Cerebellar nuclear complex (tissue), 1 donor: ENCODE measurements at places on chromosomes 16 and 17.

DNA sequence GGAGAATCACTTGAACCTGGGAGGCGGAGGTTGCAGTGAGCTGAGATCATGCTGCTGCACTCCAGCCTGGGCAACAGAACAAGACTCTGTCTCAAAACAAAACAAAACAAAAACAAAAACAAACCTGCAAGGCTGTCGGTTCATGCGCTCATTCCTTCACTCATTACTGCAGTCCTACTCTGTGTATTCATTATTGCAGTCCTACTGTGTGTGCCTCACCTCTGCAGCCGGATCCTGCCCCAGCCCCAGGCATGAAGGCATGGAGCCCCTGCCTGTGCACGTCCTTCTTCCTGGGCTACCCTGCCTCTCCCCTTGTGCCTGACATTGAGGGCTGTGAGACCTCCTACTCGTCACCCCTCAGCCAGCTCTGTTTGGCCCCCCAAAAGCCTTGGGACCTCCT, 57.6 kb downstream of the TMEM235 start:
- DNase-seq, result no peak

- DNase-seq, result no peak
These were observed 51.4 kb upstream of the NFAT5 start for GRCh38 chr16:69514356-69514755.

DNA sequence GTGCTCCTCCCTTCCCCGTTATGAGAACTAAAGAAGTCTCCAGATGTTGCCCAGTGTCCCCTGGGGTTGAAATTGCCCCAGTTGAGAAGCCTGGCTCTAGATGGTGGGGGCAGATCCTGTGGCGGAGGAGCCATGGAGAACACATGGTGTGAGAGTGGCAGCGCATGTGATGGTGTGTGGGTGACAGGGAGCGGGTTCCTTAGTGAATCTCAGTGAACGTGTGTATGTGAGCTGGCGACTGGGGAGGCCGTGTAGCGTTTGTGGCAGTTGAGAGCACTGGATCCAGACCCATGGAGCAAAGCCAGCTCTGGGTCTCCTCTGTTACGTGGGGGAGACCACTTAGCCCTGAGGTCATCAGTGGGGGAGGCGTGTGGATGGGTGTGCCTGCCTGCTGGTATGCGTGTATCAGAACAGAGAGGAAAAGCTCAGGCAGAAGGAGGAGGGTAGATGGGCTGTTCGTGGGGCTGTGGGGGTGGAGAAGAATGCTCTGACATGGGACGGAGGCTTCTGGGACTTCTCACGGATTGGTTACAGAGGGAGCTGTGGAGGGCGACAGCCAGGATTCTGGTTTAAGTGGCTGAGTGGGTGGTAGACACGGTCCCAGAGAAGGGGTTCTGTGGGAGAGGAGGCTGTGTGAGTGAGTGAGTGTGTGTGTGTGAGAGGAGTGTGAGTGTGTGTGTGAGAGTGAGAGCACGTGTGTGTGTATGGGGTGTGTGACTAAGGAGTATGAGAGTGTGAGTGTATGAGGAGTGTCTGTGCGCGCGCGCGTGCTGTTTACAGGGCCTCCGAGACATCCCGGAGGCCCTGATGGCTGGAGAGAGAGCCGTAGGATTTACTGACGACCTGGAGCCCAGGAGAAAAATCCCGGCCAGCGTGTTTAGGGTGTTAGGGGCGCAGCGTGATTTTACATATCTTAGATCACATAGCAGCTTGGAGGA, 193.8 kb downstream of the SNX29 start:
- DNase-seq, result no peak

DNA sequence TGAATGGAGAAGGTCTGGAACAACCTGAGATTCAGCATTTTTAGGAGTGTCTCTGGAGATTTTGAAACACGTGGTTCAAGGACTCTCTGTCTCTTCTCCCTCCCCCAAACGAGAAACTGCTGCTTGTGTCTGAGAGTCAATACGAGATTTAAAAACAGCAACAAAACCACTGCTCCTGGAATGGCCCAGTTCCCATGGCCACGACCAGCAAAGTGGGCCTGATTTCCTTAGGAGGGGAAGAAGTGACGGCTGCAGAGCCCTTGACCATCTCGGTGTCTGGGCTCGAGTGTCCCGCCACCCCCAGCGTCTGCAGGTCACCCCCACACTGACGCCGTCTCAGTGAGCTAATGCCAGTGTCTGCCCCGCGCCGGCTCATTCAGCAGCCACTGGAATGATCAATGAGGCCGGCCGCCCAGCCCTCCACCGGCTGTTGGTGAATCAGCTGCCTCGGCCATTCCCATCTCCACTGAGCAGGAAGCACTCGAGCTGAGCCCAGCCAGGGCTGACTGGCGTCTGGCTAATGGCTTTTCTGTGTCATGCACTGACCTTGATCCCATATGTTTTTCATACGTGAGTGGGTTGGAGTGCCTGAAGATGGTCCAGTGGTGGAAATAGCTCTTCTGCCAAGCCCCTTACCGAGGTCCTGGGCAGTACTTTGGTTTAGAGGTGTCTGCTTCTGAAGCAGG, 151.8 kb downstream of the PITPNC1 start:
- DNase-seq, result no peak

DNA sequence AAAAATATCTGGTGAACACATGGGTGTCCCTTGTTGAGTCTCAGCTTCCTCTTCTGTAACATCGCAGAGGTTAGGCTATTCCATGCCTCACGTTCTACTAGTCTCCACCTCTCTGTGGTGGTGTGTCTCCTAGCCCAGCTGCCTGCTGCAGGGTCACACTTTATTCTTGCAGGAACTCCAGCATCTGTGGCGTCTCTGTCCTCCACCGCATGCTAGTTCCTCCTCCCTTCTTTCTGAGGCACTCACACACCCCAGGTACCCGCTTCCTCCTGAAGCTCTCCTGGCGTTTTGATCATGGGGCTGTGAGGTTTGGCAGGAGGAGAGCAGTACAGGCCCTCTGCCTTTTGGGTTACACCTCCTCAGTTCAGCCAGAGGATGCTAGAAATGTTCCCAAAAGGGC, 9.9 kb upstream of the TEX2 start:
- no peak for DNase-seq

- peak; percentile 91 for DNase-seq
These were observed 273.6 kb downstream of the GRIN2A start for GRCh38 chr16:9908613-9909012.

GRCh38 chr17:69030169-69030568, 30.6 kb downstream of the ABCA9 start:
- DNase-seq, result no peak

- no peak for DNase-seq
These were observed 36.6 kb downstream of the SMURF2 start for GRCh38 chr17:64625541-64625940.

DNA sequence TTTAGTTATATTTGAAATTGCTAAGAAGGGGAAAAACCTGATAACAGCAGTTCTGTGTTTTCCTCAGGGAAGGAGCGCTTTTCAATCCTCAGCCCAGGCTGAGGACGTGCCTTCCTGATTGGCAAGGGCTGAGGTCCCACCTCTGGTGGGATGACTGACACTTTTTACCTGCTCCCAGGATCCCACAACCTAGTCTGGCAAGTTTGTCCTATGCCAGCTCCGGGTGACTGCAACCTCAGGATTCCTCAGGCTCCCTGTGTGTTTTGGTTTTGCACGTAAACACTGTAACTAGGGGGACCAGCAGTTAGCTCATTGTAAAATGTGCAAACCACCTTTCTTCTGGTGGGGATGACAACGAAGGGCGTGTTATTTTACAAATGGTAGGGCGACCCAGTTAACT, 7.5 kb downstream of the MARCHF10 start:
- DNase-seq, result no peak

DNA sequence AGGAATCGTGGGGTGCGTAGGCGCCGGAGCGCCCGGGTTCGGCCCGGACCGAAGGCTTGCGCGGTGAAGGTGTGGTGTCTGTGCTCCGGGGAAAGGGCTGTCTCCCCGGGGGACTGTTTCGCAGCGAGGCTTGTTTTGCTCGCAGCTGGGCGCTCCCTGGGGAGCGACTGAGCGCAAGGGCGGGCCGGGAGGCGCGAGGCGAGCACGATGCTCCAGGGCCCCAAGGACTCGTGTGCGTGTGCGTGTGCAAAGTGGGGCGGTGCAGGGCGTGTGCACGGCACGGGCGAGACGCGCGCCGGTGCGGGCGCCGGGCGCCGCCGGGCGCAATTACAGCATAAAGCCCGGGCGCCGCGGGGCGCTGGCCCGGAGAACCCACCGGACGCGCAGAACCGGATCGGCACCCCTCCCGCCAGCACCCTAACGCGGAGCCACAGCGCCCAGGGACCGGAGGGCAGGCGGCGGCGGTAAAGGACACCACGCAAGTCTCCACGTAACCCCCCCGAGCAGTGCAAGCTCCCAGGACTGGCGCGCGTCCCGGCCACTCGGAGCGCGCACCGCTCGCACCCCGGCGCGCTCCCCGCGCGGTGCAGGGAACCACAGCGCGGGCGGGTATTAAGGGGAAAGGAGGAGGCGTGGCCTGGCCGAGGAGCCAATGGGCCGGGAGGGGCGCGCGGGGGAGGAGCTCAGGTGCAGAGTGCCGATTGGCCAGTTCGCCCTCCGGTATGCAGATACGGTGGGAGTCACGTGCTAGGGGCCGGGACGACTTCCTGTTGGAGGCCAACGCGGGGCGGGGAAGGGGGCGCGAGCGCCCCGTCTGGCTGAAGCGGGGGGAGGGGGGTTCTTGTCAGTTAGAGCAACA, at the start of gene TNRC6C:
Gene TNRC6C (plus strand): TSS at position 847 of the 859 bp plus-strand sequence. CDS start 45,504 bp downstream, outside the sequence.
- peak; percentile 99 for DNase-seq

DNA sequence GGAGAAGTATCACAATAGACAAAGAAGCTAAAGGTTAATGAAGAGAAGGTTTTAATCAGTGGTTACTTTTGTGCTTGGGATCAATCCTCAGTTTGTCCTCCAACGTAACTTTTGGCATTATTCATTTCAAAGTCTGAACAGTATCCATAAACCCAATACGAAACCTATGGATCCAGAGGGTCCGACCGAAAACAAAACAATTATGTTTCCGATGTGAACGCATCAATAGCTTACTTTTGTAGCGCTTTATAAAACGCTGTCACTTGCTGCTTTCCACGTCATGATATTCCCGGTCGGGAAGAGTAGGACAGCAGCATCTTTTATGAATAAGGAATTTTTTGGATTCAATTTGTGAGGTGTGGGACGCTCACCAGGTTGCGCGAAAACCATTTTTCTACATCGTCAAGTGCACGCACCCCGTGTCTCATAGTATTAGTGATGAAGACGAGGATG, 383.8 kb downstream of the ZFHX3 start:
- no peak for DNase-seq

GRCh38 chr16:53014287-53014686, 38.4 kb downstream of the CHD9NB start:
- DNase-seq, result no peak

DNA sequence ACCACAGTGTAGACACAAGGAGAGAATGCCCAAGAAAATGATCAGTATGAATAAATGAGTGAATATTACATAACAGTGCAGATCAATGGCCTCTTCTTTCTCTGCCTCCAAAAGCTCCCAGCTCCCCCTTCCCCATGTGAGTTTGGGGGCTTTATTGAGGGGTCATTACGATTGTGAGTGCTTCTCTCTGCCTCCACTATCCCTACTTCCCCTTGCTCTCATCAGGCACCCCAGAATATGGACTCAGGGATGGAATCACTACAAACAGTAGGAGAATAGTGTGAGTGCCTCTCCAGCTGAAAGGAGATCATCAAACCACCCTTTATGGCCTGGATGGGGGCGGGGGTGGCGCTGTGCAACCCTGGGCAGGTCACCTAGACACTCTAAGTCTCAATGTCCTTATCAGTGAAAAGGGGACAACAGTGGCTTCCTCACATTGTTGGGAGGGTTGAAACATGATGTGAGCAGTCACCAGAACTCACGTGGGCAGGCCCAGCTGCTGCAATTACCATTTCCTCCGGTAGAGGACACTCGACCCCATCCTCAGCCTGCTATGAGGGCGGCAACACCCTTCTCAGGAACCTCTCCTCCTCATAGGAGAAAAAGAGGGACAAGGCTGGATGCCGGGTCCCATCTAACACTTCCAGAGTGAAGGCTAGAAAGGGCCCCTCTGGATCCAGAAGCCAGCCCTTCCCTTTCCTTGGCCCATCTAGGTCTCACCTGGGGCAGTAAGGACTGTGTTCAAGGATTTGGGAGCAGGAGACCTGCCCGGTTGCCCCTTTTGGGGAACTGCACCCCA, 2.1 kb upstream of the EPOP start:
- DNase-seq, result peak; percentile 11

DNA sequence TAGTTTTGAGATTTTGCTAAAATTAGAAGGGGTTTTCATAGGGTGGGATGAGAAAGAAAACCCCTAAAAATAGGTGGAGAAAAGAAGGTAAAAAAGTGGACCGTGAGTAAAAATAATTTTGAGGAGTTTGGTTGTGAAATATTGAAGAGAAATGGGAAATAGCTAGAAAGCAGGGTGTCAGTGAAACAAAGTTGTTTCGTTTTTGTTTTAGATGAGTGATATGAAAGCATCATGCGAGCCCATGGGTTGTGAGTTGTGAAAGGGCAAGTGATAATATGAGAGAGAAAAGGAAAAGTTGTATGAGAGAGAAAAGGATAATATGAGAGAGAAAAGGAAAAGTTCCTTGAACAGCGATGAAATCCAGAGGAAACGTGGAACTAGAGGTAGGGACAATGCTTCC, 7.3 kb upstream of the SMIM36 start:
- DNase-seq, result no peak

- no peak for DNase-seq
These were observed 195.9 kb upstream of the C17orf78 start for GRCh38 chr17:37179893-37180292.

DNA sequence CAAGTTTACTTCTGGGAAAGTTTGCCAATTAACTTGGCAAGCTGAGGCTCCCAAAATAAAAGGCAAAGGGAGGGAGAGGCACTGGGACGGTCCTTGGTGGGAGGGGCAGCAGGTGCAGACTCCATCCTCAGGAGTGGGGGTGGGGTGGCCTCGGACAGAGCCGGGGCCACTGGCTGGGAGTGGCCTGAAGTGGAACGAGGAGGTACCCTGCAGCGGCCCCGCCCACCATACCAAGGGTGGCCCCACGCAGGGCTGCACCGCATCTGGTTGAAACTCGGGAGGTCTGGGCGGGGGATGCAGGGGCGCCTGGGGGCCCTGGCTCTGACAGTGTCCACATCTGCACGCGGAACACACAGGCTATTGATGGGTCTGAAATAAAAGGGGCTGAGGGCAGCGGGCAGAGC, 42.4 kb upstream of the SLC38A10 start:
- no peak for DNase-seq

DNA sequence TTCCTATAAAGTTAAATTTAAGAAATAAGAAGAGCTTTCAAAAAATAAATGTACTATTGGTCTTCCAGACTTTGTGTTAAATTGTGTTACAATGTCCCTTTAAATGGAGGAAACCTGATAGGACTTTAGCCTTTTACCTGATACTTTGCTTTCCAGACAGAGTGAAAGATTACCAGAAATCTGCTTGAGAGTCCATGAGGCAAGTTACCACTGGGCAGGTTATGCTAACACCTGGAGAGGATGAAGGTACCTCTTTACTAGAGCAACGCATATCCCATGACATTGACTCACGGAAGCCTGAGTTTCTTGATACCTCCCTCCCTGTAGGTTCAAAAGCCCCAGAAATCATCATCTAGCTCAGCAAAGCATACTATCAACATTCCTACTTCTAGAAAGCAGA, 143.9 kb upstream of the C17orf78 start:
- no peak for DNase-seq

DNA sequence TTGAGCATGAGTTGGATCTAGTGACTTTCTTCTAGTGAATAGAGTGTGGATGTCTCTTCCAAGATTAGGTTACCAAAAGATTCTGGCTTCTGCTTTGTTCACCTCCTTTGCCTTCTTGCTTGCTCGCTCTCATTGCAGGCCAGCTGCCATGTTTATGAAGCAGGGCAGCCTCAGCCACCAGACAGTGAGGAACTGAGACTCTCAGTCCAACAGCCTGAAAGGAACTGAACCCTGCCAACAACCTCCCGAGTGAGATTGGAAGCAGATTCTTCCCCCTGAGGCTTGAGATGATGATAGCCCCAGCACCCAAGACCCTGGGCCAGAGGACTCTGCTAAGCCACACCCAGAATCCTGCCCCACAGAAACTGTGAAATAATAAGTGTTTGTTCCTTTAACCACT, 48.4 kb downstream of the NOG start:
- no peak for DNase-seq
